Right atrium auricular region (tissue), 2 donors: ENCODE measurements at places on chromosomes 11 and 22. TPM values are rescaled to one million over a fixed set of nuclear protein-coding genes. Genes with fewer than 3 reads are reported as not detected.

TRIM6 gene
- 1.3 TPM for total RNA-seq

MRGPRF gene
- total RNA-seq: 10.8 TPM

BIK gene
- 0.63 TPM for total RNA-seq

CD3G gene
- 0.24 TPM for total RNA-seq

CHRNA10 gene
- total RNA-seq: not detected

GRCh38 chr11:26286472-26287066 lies 45.4 kb upstream of the ANO3 start:
- DNase-seq: no peak

DNA sequence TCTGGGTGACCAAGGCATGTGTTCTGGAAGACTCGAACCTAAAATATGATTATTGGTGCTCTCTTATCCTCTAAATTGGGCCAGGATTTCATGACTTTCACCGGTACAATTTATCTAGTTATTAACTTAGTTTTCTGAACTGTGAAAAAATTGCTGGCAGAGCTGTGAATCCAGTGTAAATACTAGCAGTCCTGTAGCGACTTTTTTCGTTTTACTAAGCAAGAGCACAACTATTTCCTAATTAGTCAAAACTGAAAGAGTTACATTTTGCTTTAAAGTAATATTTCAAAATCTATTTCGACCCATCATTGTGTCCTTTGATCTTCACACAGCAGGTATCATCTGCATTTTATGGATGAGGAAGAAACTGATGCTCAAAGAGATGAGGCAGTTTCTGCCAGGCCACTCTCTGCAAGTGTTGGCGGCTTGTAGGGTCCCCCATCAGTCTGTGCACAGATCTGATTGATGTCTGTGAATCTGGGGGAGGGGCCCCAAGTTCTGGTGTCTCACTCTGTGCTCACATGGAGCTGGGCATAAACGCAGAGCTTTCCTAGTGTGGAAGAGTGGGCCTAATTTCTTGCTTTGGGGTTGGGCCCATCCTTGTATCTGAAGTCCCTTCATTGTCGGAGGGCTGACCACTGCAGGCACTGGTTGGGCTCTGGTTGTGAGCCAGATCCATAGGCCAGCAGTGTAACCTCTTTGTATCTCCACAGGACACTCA lies 1.4 kb upstream of the TRMT2A start:
- DNase-seq: no peak

GRCh38 chr11:65851083-65851579 lies 6.8 kb downstream of the CFL1 start:
- DNase-seq: no peak

DNA sequence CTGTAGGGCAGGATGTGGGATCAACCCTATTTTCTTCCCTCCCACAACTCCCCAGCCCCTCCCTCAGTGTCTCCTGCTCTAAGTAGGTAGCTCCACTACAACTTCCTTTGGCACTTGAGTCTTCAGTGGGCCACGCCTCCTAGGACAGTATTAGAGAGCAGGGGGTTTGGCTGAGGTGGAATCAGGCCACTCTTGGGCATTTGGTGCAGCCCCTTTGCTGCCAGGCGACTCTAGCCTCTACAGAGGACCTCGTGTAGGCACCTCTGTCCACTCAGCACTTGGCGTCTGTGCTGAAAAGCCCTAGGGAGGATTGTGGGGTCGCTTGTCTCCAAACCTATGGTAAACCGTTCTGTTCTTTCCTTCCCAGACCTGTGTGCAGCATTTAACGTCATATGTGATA lies 2.7 kb downstream of the FADD start:
- no peak for DNase-seq

GRCh38 chr11:8201644-8202365 lies 33.0 kb upstream of the RIC3 start:
- no peak for DNase-seq

DNA sequence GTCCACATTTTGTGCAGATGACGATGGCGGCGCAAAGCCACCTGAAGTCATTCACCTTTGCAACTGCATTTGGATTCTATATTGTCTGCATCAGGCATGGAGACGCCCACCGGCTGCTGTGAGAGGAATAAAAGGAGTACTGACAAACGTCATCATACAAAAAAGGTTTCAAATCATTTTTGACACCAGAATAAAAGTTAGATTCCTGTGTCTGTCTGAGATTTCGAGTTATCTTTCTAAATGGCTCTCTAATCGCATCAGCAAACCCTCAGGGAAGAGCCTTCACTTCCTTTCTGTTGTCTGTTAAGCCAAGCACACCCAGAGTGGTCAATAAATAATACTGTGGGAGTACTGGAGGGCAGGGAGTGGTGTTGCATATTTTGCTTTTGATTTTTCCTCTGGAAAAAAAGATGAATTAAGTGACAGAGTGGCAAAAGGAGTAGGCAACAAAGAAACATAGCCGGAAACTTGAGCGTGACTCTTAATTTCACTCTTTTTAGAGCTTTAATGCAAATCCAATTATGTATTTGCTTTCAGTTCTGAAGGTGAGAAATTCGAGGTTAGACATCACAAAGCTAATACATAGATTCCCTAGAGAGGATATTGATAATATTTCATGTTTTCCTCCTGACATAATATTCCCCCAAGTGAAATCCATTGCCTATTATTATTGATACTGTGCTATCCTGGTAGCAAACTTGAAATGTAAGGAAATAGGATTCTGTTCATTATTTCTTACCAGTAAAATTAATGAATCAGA lies 150.8 kb upstream of the MTMR2 start:
- no peak for DNase-seq

GRCh38 chr11:127098684-127099083 lies 98.1 kb upstream of the KIRREL3 start:
- DNase-seq: no peak

DNA sequence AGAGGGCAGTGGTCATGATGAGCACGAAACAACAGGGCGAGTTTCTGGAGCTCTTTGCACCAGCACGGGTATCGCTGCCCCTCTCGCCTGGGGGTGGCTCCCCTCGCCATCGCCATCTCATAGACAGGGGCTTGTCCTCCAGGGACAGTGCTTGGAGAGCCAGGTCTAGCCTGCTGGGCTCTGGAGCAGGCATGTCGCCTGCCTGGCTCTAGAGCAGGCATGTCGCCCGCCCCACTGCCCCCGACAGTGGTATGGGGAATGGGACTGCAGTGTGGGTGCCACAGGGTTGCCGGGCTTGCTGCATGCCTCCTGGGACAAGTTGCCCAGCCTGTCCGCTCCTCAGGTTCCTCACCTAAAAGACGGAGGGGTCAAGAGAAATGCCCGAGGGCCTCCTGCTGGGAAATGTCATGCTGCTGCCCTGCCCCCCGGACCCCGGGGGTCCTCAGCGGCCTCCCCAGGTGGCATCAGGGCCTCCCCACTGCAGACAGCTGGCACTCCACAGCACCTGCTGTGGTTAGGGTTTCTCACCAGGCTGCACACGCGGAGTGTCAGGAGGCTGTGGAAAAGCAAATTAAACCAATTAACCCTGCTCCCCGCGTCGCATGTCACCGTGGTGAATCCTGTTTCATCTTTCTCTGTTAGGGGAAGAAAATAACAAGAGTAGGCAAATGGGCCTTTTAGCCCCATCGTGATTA lies 403.0 kb downstream of the TBC1D22A start:
- DNase-seq: no peak
